Stimulated activated CD8-positive, alpha-beta memory T cell treated with anti-CD3 and anti-CD28 coated beads, Interleukin-2, amount 100 ng/mL, for 1 hour (primary cell): ENCODE measurements at places on chromosomes 2 and 18.
A peak's percentile ranks its signal among the peaks of the same experiment; 100 is the strongest.

GRCh38 chr2:241925277-241925676 lies 55.7 kb downstream of the RTP5 start:
- no peak for DNase-seq

DNA sequence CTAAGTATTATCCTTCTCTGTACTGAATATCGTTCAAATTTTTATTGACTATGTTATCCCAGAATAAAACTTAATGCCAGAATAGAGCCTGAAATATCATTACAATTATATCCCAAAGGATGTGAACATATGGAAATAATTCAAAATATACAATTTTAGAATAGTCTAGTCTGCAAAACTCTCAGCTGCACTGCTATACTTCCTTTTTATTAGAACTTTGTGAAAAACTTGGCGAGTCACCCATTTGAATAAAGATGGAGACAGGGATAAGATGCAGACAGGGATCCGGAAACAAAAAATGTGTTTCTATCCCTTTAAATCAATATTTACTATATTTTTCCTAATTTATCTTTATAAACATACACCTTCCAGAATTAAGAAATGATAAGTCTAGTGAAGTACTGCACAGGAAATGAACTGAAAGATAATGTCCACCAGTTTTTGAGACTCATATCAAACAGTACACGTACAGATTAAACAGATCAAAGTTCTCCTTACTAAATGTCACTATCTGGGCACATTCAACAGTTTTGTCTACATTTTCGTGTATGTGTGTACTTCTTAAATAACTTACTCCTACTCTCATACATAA lies 107.8 kb downstream of the MEP1B start:
- no peak for DNase-seq

- no peak for DNase-seq
Measured at GRCh38 chr2:117794668-117795067, 19.8 kb upstream of the DDX18 start.

DNA sequence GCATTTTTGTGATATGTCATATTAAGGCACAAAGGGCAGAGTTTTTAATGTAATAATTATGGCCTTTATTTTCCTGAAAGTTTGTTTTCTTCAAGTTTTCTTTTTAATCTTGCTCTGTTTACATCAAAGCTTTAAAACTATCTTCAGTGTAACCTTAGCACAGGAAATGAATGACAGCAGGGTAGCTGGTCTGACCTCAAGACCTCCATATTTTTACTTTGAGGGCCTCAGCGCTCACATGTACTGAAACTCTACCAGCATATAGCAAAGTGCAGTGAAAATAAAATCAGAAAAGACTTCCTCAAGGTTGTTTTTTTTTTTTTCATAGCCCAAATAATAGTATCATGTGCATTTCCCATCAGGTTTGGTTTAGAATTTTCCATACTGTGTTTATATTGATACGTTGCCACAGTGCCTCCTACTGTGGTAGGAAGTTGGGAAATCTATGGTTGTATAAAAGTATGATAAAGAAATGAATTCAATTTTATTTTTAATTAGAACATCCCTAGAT lies 163.4 kb downstream of the UBE2E3 start:
- no peak for DNase-seq

DNA sequence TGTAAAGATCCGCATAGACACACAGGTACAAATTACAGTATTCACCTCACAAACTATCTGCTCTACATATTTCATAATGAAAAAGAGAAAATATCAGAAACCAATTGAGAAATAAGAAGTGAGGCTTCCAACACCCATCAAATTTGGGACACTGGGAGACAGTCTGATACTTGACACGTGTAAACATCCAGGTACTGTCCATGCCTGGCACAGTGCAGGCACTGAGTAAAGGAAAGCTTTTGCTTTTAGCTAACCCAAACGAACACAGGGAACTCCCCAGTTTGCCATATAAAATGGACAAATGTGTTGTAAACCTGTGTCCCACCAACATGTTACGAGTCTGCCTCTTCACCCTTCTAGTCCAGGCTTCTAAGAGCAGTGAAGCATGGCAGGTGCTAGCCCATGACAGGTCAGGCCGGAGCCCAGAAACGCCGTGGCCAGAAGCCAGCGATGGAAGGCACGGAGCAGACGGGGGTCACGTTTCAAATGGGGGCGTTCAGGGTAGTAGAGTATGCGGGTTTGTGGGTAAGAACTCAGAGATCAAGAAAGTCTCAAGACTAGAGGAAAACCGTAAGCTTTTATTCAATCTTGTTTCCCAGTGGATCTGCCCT lies 27.0 kb downstream of the CDH2 start:
- no peak for DNase-seq

DNA sequence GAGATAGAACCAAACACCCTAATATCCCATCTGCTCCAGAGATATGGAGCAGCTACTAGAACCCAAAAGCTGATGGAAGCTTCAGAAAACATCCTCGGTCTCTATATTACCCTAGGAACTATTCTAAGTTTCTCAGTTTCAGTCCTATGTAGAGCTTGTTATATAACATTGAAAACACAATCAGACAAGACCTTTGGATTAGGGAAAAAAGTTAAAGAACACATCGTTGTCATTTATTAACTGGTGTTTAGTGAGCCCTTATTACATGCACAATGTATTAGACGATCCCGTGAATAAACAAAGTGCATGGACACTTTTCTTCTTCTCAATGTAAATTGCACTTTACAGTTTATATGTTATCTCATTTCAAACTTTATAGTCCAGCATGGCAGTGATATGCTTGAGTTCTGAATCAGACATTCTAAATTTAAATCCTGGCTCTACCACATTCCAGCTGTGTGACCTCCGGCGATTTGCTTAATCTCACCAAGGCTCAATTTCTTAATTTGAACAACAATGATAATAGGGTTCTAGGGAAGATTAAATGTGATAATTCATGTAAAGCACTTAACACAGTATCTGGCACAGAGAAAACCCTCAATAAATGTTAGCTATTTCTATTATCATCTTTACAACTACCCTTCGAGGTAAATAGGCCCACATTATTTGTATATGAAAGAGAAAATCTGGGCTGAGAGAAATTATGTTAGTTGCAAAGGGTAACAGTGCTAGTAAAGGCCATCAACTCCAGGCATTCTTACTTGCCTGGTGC lies 83.6 kb upstream of the PIK3C3 start:
- no peak for DNase-seq

GRCh38 chr2:41940745-41941063 lies 107.1 kb upstream of the PKDCC start:
- DNase-seq: no peak

DNA sequence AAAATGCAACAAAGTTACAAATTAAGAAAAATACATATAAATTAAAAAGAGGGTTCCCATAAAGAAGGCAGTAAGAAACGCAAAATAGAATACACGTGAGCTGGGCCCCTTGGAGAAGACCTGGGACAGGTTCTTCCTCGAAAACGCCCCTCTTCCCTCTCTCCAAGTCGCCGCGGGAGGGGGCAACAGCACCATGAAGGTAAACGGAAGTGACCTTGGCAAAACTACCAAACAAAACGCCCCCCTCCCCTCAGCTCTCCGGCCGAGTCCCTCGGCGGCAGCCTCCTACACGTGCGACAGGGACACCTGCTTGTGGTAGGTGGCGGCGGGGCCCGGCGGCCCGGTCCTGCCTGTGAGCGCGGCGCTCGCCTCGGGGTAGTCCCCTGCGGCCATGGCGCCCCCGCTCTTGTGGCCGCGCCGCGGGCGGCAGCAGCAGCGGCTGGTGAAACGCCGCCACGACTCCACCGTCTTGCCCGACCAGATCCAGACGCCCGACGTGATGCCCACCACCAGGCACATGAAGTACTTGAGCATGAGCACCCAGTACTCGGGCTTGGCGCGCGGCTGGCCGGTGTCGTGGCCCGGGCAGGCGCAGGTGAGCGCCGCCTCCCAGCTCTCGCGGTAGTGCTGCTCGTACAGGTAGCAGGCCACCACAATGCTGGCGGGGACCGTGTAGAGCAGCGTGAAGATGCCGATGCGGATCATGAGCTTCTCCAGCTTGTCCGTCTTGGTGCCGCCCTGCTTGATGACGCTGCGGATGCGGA lies 2.8 kb downstream of the FZD5 start:
- DNase-seq: no peak

- no peak for DNase-seq
Measured at GRCh38 chr2:26313446-26313845, 32.5 kb upstream of the SELENOI start.

DNA sequence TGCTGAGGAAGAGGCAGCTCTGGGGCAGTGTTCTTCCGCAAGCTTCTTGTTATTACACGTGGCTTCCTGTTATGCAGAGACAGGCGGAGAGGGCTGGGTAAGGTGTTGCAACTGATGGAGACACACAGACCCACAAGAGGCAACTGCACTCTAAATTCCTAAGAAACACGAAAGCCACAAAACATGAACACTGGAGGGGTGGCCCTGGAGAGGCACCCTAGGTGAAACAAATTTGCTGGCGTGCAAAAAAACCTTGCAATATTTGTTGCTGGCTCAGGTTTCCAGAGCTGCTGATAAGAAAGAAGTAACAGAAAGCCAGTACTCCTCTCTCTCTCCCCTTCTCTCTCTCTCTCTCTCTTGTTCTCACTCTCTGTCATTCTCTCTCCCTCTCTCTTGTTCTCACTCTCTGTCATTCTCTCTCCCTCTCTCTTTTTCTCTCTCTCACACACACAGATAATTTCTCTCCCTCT lies 31.8 kb downstream of the ARHGAP25 start:
- peak; percentile 41 for DNase-seq

GRCh38 chr2:204763974-204764703 lies 218.9 kb downstream of the PARD3B start:
- no peak for DNase-seq

DNA sequence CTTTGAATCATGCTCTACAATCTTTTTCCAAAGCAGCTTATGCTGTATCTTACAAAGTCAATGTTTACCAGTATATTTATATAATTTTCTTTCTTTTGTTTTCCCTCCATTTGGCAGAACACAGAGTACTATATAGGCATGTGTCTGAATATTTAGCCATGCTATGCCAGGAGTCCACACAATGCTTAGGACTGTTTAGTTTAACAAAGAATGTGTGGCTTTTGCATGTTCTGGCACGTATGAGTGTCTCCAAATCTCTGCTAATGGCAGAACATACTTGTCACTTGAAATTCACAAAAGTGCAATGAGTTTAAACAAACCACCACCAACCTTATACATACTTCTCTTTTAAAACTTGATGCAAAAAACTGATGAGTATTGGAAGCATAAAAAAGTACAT lies 268.0 kb downstream of the NR4A2 start:
- DNase-seq: no peak

- no peak for DNase-seq
Measured at GRCh38 chr18:76667603-76668002, 154.8 kb upstream of the ZNF236 start.

DNA sequence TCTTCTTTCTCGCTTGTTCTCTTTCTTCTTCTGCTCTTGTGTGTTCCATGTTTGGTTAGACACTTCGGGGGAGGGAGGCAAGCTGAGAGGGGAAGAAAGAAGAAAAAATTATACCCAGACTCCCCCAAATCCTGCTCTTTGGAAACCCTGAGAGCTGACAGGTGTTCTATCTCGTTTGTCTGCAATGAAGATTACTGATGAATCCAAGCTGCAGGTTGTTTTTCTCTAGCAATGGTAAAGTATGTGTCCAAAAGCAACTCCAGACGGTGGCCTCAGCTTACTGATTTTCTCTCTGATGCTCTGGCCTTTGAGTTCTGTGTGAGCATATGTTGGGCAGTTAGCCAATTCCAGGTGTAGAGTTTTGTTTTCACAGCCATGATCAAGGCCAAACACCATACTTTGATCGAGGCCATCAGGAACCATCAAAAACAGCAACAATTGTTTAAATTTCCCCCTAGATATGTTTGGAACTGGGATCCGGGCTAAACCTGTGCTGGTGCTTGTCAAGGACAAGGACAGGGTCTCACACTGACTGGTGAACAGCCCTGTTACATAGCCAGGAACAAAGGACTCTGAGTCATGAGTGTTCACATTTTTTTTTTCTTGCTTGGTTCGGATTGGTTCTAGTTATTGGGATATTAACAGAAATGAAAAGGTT lies 142.0 kb downstream of the PRKCE start:
- DNase-seq: no peak

DNA sequence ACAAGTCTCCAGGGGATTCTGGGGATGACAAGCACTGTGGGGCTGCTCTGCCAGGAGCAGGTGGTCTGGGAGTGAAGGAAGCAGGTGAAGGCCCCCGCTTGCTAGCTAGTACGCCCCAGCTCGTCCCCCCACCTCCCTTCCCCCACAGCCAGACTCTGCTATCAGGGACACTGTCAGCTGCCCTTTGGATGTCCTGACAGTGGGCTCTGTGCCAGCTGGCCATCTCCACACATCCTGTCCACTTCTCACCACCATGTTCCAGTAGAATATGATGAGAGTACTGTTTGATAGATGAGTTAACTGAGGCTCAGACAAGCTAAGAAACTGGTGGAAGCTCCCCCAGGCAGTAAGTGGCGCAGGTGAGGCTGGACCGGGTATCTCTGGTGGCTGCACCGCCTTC lies 276.2 kb downstream of the CELF4 start:
- DNase-seq: no peak

GRCh38 chr2:230758566-230759480 lies 46.2 kb downstream of the CAB39 start:
- no peak for DNase-seq

GRCh38 chr2:101518578-101519492 lies 43.9 kb upstream of the RFX8 start:
- DNase-seq: no peak

DNA sequence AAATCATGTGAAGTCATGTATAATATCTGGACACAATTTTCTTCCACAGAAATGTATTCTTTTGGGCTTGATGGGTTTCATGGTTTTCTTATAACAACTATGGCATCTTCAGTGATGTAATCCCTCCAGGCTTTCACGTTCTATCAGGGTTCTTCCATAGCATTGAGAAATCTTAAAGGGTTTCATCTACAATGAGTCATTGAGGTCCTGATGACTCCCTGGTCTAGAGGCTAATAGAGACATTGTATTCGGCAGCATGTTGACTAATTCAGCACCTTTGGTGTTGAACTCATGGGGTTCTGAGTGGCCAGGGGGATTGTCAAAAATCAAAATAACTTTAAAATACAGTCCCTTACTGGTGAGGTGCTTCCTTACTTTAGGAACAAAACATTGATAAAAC lies 614.0 kb upstream of the CRIM1 start:
- DNase-seq: no peak

- DNase-seq: no peak
Measured at GRCh38 chr2:232351686-232352510, 26.7 kb upstream of the ALPP start.

DNA sequence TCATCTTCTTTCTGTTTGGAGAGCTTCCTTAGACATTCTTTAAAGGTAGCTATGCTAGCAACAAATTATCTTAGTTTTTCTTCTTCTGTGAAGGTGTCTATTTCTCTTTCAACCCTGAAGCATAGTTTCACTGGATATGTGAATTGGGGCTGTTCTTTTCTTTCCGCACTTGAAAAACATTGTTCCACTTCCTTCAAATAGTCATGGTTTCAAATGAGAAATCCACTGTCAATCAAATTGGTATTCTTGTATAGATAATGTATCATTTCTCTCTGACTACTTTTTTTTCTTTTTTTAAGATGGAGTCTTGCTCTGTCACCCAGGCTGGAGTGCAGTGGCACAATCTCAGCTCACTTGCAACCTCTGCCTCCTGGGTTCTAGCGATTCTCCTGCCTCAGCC lies 254.0 kb downstream of the ANAPC1 start:
- no peak for DNase-seq

GRCh38 chr2:196170606-196171247 lies 651 bp downstream of the STK17B start:
- DNase-seq: no peak
